Epithelial cell of prostate (primary cell): ENCODE measurements at places on chromosomes 3 and 15.

DNA sequence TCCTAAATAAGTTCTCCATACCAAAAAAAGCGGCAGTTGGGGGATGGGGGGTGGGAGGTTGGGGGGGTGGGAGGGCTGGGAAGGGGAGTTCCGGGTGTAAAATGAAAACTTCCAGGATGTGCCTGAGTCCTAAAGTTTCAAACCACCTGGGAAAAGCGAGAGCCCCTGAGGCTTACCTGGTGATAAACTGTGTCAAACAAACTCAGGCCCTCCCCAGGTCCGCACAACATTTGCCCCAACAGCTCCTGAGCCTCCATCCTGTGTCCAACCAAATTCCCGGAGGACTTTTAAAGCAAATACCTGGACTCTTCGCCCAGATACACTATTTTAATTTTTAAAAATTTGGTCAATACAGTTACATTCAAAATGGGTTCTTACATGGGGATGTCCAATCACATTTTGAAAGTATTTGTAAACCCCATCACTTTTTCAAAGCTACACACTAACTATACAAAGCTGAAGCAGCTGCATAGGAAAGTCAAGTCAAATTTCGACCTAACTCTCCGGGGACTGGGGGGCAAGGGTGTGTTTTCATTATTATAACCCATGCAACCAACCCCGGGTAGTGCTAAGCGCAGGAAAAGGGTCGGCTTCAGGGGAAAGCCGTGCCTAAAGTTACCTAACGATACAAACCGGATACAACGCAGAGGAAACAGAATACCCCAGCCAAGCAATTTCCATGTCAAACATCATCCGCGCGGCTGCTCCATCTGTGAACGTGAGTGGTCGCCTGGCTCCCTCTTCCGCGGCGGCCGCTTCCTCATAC is 685 bp upstream of the FOXB1 start:
- DNase-seq, result no peak

DNA sequence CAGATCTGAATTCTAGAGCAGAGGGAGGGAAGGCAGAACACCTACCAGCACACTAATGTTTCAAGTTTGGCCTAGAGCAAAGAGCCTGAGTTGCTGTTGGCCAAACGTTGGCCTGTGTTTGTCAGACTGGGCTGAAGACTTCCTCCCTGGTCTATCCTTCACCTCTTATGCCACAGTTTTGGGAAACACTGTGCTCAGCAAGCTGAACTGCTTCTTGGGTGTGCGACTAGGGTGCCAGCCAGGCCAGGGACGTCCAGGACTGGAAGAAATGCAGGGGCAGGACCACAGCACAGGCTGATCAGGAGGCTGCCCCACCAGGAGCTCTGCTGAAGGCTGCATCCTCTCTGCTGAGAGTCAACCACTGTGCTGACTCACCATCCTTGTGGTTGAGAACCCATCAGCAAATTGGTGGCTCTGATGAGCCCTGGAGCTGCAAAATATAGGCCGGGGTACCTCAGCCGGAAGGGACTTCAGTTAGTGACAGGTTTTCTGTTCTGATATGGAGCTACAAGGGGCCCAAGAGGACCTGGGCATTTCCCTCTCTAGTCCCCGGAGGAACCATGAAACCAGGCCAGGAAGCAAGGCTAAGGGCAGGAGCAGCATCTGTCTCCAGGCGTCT is 131.6 kb upstream of the RASGRP1 start:
- DNase-seq, result no peak

DNA sequence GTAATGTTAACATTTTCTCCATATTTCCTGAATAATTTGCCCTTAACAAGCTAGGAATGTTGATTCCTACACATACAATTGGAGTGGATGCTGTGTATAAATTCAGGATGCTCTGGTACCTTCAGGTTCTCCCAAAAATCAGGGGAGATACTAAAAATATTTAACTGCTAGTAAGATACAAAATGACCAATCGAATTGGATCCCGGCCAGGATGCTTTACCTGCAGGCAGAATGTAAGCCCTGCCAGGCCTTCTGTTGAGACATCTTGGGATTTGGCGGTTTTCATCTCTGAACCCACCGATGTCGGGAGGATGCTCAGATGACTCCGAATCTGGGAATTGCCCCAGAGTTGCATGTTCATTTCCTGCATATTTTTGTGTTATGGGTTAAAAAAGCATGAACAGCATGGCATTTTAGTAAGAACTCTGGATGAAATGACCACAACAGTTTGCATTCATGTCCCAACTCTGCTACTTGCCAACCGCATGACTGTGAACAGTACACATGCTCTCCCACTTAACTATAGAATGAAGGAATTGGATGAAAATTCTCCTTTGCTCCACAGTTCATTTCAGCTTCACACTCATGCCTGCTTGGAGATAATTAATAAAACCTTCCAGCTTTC is 241.4 kb upstream of the TBL1XR1 start:
- DNase-seq, result no peak

GRCh38 chr3:50154840-50155490 is at the start of gene SEMA3F:
TSS of gene SEMA3F (plus strand) at chr3:50155324. CDS start at chr3:50159623, 4,299 bp downstream.
- DNase-seq, result no peak

- DNase-seq, result no peak
Observed at GRCh38 chr3:144585953-144586352, 614.3 kb downstream of the DIPK2A start.

DNA sequence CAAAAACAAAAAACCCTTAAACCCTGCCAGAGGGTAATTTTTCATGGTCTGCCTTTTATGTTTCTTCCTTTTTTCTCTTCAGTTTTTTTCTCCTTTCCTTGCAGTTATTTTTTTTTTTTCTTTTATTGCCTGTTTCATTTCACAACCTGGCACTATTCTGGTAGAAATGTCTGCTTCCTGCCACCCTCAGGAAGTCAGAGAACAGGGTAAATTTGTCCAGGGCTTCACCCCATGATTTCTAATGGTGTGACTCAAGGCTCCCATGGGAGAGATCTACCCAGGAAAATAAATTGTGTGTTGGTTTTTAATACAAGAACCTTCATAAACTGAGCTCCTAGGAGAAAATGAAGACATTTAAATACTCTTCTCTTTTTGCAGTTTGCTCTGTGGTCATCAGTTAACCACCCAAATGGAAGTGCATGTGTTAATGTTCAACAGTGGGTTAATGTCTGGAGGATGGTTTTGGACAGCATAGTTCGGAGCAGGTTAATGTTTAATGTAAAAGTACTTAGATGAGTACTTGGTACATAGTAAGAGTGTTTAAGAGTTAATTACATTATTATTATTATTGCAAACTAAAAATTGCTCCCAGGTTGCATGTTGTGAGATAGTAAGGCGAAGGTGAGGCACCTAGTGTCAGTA is 45.9 kb downstream of the CGNL1 start:
- DNase-seq, result no peak

DNA sequence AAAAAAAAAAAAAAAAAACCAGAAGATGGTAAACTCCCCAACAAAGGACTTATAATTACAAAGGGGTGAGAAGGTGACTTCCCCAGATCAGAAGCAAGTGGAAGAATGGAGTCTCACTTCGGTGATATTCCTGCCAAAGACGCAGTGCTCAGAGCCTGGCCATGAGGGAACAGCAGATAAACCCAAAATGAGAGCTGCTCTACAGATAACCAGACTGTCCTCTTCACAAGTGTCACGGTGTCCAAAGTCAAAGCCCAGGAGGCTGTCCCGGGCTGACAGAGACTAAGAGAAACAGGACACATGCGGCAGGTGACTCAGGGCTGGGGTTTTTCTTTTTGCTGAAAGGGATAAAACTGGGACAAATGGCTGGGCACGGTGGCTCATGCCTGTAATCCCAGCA is 48.8 kb downstream of the HMCES start:
- no peak for DNase-seq
